Substantia nigra (tissue), 51 donors: ENCODE measurements at places on chromosomes 2 and 18.

- no peak for DNase-seq
These were observed 39.0 kb upstream of the NEDD4L start for GRCh38 chr18:58005011-58005410.

- DNase-seq: no peak
These were observed 66.6 kb upstream of the ODC1 start for GRCh38 chr2:10514743-10515142.

DNA sequence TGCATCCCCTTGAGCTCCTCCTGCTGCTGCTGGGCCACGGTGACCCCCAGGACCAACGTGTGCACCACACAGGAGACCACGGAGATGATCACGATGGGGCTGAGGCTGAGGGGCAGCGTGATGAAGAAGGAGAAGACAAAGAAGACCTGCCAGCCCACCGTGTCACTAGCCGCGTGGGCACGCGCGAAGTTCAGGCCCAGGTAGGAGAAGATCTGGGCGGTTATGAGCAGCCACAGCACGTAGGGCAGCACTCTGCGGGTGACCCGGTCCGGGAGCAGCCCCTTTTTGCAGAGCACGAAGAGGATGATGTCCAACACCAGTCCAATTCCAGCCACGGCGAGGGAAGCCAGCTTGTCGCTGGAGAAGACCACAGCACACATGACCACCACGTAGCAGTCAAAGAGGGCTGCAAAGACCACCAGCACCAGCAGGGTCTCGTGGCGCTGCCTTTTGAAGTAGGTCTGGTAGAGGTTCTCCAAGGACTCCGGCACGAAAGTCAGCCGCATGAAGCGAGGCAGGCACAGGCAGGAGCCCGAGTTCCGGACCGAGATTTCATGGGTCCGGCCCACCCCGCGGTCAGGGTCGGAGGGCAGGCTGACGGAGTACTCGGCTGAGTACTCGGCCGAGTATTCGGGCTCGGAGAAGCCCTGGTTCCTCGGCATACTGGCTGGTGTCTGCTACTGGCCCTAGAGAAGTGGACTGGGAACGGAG is 1.6 kb downstream of the ADCY3 start:
- no peak for DNase-seq

GRCh38 chr2:19246496-19246895 is 111.9 kb downstream of the OSR1 start:
- DNase-seq: no peak

DNA sequence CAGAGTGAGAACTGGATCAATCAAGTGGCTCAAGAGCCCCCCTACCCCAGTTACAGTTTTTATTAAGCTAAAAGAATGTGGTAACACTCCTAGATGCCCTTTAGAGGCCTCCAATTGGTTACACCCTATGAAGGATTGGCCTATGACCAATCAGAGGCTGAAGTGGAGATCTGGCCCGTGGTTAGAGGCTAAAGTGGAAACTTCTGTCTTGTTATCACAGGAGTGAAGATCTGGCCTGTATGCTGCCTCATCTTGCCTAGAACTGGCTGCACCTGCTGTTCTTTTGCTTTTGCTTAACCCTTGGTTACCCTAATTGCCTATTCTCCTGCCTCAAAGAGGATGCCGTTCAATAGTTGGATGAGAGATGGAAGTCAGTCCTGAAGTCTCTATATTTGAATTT is 100.1 kb upstream of the MAP2 start:
- no peak for DNase-seq

DNA sequence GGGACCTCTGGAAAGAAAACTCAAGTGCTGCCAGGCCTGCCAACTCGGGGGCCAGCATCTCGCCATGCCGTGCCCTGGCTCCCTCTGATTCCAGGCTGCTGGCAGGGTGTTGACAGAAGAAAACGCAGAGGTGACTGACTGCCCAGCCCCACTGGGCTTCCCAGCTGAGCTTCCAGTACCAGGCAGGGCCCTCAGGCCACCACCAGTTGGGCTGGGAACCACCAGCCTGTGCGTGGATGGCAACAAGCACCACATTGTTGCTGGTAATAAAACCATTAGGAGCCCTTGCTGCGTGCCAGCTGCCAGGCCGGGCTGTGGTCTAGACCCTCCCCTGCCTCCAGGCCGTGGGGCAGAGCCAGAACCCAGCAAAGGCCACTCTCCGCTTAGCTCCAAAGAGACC is 9.2 kb downstream of the DNMT3A start:
- DNase-seq: peak; percentile 67

DNA sequence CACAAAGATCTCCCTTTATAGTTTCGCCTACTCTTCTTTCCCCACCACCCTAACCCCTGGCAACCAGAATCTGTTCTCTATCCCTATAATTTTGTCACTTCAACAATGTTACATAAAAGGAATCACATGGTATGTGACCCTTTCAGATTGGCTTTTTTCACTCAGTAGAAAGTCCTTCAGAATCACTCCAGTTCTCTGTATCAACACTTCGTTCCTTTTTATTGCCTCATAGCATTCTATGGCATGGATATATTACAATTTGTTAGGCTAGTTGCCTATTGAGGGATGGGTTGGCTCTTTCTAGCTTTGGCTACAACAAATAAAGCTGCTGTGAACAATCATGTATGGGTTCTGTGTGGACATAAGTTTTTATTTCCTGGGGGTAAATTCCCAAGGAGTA is 163.1 kb downstream of the RPIA start:
- DNase-seq: no peak

- DNase-seq: no peak
These were observed 129.2 kb downstream of the ALPK2 start for GRCh38 chr18:58499527-58500221.

DNA sequence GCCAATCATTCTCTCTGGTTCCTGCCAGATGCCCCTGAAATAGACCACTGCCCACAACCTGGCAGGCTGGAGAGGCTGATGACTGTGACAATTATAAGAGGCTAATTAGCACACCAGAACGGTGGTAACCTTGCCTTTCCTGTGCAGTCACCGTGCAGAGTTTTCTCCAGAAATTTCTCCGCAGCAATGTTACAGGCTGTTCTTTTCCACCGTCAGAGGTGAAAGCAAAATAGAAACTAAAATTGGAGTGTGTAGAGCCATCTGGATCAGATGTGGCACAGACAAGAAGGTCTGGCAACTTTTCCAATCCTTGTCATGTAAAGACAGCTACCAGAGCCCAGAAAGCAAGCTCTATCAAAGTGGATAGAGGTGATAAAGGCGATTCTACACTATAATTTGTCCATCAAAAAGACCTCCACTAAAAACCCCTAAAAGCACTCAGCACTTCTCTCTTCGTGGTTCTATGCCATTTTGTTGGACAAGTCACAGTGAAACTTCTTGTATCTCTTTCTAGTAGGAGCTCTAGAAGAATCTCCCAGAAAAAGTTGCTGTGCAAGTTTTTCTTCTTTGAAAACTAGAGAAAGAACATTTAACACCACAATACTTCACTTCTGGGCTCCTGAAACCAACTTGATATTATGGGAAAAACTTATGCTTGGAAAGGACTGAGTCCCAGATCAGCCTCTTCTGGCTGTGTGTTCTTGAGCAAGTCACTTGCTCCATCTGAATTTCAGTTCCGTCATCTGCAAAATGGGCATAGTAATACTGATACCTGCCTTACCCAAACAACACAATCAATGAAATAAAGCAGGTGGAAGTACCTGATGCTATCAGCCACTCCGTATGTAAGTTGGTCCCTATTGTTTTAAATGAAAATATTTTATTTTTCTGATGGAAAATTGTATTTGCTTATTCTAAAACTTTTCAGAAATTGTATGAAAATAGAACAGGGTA is 295.6 kb upstream of the DLGAP1 start:
- DNase-seq: no peak

DNA sequence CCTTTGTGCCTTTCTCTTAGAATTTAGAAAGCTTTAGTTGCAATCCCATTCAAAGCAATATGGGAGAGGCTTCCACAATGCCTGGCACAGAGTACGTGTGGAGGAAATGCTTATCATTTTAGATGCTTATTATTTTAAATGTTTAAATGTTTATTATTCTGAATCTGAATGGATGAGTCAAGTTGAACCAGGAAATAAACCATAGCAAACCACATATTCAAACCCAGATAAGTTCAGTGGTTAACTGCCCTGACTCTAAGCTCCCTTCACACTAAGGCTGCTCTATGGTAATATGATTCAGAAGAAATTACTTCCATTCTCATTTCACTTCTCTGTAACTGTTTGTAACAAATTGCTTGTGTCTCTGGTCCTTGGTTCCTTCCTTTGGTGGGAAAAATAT is 5.2 kb upstream of the PPP4R1 start:
- no peak for DNase-seq

DNA sequence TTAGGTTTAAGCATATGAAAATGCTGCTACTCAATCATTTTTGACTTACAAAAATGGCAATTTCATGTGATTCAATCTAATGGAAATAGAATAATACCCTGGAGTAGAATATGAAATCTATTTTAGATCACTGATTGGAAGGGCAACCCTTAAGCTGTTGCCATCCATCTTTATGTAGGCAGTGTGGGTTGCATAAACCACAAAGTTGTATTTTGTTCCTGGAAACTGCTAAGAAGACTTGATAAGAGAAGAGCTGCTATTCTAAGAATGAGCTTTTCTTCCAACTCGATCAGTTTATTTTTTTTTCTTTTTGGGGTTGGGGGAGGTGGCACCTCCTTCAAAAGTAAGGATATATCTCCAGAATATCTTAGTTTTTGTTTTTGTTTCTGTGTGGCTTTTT is 60.2 kb downstream of the CAVIN2 start:
- no peak for DNase-seq

DNA sequence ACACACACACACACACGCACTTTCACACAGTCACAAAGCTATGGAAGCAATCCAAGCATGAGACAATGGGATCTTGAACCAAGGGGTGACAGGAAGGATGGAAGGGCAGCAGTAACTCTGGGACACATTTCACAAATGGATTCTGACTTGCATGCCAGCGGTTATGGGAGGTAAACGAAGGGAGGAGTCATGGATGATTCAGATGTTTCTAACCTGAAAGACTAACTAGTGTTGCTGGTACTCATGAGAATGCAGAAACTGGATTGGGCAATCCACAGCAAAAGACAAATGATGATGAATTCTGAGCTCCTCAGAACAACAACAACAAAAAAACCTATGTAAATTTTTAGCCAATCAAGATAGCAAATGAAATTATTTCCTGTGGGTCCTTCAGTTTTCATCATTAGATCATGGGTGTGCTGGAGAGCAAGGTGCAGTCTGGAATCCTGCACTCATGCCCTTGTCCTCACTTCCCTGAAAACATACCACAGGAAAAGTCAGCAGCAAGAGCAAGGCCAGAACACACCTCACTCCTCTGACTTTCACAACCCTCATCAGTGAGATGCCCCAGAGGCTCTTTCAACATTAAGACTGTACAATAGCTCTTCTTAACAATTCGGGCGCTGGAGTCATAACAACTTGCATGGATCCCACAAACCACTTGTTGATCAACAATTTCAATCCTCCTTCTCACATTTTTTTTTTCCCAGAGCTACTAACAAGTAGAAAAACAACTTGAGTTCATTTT is 32.6 kb downstream of the ABCA12 start:
- DNase-seq: no peak
